Stimulated activated CD4-positive, alpha-beta T cell treated with anti-CD3 and anti-CD28 coated beads, Interleukin-15, amount 100 ng/mL, for 24 hours (primary cell): ENCODE measurements at places on chromosomes 11 and 22.

DNA sequence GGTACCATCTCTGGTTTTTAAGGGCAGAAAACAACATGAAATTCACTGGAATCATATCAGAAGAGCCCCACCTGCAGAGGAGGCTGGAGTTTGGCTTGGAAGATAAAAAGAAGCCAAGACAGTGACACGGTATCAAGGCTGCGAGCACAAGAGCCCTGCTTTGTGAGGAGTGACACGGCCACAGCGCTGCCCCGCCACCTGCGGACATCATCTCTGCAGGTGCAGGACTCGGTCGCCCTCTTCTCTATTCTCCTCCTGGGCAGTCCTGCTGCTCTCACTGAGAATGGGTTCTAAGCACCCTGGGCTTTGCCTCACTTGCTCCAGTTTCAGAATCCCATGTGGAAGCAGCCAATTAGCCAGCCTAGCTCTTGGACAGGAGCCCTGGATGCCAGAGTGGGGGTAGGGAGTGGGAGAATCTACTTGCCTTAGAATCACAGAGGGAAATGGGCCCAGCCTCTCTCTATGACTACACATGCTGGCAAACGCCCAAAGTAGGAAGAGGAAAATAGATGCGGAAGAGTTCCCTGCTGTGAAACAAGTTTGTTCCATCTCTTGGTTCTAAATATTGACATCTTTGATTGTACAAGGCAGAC, 17.1 kb downstream of the APOL4 start:
- no peak for DNase-seq

DNA sequence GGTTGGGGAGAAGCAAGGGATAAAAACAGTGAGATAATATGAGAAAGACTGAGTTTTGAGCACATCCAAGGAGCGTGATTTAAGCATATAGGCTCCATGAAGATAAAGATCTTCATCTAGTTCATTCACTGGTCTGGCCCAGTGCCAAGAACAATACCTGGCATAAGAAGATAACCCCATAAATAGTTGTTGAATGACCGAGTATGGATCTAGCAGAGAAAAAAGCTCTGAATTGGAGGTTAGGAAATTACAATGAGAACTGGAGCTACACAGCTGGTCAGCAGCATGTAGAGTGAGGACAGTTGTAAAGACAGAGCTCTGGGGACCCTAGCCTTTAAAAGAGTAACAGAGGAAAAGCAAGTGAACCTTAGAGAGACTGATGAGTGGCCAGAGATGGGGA, 33.0 kb upstream of the PAK1 start:
- no peak for DNase-seq

DNA sequence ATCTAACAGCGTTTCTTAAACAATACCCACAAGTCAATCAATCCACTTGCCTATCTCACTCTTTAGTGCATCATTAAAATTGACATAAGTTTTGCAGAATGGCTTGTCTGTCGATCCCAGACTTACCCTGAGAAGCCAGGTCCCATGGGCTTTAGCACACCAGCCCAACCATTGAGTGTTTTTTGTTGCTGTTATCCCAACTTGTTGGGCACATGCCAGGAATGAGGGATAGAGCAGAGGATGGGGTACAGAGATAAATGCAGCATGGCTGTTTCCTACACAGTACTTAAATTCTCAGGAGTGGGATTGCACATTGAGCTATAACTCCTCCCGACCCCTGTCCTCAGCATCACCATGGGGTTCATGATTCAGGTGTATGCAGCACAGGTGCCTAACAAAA, 64.2 kb upstream of the RASSF10 start:
- DNase-seq: no peak

- DNase-seq: no peak
Observed at GRCh38 chr22:34038801-34039555, 118.7 kb upstream of the LARGE1 start.

- DNase-seq: no peak
Observed at GRCh38 chr11:27228232-27228905, 134.6 kb downstream of the CCDC34 start.

GRCh38 chr11:130181295-130182272, 22.0 kb downstream of the ST14 start:
- no peak for DNase-seq

DNA sequence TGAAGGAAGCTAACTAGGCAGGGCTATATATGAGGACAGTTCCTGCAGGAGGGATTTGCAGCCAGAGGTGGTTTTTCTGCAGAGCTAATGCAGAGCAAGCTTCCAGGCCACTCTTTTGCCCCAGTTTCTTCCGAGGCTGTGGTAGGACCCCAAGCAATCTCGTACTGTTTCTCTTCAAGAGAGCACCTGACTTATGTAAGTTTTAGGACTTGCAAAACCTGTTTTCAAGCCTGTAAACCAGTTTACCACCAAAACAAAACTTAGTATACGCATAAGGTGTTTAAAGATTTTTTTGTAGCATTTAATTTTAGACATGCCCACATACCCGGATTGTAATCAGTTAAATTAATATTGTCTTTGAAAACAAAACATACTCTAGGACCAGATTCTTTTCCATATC, 7.7 kb upstream of the APLP2 start:
- no peak for DNase-seq

DNA sequence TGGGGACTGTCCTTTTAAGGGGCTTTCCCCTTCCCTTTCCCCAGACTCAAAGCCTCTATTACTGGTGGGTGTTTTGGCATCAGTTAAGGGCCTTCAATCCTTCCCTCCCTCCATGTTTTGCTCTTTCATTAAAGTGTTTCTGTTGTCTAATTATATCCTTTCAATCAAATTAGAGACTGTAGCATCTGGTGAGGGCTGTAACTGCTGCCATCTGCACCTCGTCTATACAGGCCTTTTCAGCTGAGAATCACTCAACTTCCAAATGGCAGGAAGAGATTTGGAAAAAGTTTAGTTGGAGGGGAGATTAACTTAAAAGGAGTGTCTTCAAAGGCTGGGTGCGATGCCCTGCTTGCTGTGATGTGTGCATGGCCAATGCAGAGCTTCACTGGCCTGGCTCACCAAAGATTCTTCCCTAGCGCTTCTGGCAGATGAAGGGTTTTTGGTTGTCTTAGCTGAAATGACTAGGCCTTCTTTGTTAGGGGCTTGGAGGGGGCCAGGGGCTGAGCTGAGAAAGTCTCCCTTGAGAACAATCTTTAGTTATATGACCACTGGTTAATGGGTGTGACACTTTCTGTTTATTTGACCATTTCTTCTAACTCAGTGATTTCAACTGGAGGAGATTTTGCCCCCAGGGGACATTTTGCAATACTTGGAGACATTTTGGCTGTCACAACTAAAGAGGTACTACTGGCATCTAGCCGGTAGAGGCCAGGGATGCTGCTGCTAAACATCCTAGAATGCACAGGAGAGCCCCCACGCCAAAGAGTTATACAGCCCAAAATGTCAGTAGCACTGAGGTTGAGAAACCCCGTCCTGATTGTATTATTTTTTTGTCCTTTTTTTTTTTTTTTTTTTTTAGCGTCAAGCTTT, 7.5 kb downstream of the KREMEN1 start:
- DNase-seq: no peak

GRCh38 chr11:68009391-68010089, 587 bp upstream of the ALDH3B1 start:
- DNase-seq: peak; percentile 22

DNA sequence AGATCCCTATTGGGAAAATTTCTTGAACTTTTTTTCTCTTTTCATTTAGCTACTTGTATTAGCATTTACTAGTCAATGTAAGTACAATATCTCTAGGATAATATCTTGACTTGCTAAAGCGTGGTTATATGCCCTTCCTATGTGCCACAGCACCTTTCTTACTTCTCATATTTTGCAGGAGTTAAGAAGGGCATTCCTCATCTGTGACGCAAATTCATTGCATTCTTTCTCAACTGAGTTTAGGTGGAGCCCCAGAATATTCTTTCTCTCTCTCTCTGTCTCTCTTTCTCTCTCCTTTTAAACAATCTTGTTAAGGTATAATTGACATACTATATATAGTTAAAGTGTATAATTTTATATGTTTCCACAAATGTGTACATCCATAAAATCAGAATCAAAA, 266.1 kb downstream of the RAB38 start:
- no peak for DNase-seq

DNA sequence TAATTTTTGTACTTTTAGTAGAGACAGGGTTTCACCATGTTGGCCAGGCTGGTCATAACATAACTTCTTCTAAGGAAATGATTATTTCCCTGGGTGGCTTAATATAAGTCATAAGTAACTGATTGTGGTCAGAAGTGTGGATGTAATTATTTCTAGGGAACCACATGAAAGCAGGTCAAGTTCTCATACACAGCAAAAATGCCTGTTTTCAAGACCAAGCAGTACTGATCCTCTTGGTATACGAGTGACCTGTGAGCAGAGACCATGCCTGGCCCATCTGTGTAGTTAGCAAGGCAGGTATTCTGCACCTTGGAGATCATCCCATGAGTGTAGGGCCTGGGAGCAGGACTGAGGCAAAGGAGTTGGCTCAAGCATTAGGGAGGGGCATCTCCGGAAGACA, 32.5 kb upstream of the NUCB2 start:
- no peak for DNase-seq

- no peak for DNase-seq
Observed at GRCh38 chr11:132448334-132448995, 1078.0 kb downstream of the NTM start.

- DNase-seq: no peak
Observed at GRCh38 chr11:86438685-86439084, 64.0 kb downstream of the CCDC81 start.

GRCh38 chr11:93051186-93051585, 81.7 kb downstream of the MTNR1B start:
- no peak for DNase-seq

- DNase-seq: no peak
Observed at GRCh38 chr22:35008213-35008612, 57.7 kb upstream of the ISX start.

GRCh38 chr22:41048791-41049717, 43.3 kb upstream of the EP300 start:
- no peak for DNase-seq

DNA sequence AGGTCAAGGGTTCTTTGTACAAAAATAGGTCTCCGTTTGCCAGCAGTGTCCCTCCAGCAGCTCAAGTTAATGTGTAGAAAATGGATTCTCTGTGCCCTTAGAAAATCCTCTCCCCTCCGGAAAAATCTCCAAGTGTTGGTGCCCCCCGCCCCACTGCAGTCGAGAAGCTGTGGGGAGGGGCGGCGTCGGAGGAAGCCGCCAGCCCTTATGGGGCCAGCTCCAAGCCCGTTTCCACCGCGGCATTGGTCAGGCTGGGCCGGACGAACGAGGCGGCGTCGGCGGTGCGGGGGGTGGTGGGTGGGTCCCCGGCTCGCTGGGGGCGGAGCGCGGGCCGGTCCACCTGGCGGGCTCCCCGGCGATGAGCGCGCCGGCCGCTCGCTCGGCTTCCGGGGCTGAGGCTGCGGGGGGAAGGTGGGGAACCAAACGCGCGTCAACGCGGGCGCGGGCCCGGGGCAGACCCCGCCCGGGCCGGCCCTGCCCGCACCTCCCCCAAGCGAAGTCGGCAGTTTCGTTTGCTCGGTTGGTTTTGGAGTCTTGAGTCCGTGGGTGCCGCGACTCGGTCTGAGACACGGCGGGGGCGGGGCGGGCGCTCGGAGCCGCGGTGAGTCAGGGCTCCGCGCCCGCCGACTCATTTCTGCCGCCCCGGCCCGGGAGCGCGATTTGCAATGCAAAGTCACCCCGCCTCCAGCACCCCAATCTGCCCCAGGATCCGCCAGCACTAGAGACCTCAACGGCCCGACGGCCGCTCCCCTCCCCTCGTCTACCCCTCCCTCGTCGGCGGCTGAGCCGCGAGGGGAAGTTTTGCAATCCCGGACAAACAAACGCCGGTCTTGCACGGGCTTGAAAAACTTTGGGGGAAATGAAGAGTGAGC, 1.4 kb downstream of the ASCL2 start:
- DNase-seq: peak; percentile 92

- DNase-seq: peak; percentile 53
Observed at GRCh38 chr11:61828629-61829407, 718 bp downstream of the FADS2 start.

DNA sequence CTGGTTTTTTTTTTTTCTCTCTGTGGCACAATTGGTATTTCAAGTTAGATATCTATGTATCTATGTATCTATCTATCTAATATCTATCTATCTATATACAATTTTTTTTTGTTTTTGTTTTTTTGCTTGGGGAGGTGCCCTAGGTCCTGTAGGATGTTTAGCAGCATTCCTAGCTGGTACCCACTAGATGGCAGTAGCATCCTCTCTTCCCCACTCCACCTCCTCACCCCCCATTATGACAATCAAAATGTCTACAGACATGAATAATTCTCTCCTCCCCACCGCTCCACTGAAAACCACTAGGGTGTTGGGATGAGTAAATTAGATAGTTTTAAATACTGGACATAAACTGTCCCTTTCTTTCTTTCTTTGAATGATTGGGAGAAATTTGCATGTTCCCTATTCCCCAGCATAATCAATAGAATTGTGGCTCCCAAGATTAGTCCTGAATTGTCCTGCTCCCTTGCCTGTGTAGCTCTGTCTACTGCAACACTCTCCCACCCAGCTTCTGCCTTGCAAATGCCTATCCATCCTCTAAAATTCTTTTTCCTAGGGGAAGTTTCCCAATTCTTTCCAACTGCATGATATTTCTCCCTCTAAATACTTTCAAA, 1152.4 kb downstream of the LRRC4C start:
- DNase-seq: peak; percentile 1

- DNase-seq: no peak
Observed at GRCh38 chr11:100932474-100933100, 197.0 kb downstream of the PGR start.

- no peak for DNase-seq
Observed at GRCh38 chr11:12079726-12080556, 30.4 kb upstream of the MICAL2 start.

DNA sequence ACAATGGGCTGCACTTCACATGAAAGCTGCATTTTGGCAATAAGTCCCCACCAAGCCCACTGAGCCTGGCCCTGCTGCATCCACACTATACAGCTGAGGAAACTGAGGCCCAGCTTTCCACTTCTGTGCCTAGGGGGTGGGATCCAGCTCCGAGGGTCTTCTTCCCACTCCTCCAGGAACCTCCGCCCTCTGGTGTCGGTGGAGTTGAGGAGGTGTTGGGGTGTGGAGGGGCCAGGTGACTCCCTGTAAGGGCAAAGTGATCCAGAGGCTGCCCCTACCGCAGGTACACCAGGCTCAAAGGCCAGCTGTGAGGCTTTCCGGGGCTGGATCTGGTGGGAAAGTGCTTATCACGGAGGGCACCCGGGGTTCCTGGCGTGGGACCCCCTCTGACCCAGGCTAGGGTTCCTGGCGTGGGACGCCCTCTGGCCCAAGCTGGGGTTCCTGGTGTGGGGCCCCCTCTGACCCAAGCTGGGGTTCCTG, 125.0 kb downstream of the KCNQ1 start:
- DNase-seq: no peak
